ENCODE measurements at places on chromosomes 3 and 15.

- DNase-seq = no peak
These were observed 14.1 kb downstream of the LACTB start for GRCh38 chr15:63135804-63136203.

DNA sequence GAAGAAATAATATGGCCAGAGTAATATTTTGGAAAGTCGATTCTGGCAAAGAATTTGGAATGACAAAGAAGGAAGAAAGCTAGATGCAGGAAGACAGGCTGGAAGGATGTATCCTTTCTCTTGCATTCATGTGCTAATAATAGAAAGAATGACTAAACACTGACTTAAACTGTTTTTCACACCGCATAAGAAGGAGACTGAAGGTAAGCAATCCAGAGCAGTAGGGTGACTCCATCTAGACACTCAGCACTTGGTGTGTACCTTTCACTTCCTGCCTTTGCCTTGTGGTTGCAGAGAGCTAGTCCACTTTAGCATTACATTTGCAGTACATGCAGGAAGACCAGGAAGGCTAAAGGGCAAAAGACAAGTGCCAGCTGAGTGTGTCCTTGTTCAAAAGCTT lies 234.6 kb downstream of the RBMS3 start:
- DNase-seq = no peak

DNA sequence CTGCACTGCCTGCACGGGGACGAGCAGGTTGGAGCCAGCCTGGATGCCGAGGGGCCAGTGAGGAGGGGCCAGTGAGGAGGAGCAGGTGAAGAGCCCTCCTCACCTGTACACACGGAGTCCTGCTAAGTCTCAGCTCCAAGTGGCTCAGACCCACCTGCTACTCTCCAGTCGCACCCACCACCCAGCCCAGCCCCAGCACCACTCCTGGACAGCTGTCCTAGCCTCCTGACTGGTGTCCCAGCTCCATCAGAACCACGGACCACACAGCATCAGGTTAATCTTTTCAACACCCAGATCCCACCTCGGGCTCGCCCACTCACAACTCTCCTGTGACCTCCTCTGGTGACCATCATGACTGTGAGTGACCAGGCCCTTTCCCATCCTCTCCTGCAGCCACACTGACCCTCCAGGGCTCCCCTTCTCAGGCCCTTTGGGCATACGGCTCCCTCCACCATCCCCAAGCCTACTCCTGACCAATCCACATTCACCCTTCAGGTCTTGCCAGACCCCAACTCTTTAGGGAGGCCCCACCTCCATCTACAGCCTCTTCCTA lies 13.8 kb downstream of the EFCC1 start:
- DNase-seq = no peak

GRCh38 chr3:139935866-139936817 lies 1.2 kb downstream of the CLSTN2 start:
- DNase-seq = no peak

DNA sequence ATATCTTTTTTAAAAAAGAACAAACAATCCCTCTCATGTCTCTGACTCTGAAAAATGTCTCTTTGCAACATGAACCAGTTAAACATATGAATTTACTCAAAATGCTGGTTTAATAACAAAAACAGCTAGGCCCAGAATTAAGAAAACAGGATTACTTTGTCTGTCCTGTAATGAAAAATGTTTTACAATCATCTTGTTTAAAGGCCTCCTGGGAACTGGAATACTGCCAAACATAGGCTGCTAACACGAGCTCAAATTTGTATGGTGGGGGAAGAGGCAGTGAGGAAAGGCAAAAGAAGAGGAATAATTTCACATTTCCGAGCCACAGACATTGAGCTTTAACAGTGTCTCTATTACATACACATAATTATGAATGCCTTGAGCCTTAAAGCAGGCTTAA lies 61.7 kb upstream of the PPIB start:
- DNase-seq = no peak

- no peak for DNase-seq
These were observed 1.3 kb upstream of the ZXDC start for GRCh38 chr3:126477061-126477380.

DNA sequence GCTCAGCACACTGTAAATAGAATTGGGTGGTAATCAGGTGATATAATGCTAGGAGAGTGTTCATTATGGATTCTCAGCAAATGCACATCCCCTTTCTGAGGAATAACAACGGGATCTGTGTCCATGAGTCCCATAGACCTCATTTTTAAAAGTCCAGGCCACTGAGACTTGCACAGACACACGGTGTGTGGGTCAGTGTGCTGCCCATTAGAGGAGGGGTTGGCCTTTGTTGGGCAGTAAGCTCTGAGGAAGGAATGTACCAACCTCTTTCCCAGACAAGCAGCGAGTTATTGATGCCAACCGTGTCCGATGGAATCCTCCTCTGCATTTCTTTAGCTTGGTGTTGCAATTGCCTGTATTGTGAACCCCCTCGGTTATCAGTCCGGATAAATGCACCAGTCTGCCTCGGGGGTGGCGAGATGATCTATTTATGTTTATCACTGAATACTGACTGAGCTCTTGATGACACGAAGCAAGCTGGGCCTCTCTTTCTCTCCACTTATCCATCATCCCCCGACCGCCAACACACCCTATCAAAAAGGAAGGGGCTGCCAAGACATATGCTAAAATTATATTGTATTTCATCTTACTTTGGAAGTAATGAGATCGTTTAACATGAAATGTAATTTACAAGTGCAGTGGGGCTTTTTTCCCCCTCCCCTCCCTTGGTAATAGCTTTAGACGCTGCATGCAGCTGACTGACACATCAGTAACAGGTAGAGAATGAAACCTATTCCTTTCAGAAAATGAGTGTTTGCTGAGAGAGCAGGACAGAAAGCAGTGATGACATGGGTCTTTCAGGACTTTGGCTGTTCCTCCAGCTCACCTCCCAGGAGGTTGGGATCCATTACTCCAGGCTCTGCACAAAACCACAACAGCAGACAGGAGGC lies 126.6 kb upstream of the ST8SIA2 start:
- no peak for DNase-seq

- DNase-seq = no peak
These were observed 57.2 kb downstream of the CRTC3 start for GRCh38 chr15:90586948-90587347.

- DNase-seq = no peak
These were observed 178.6 kb upstream of the BHLHE40 start for GRCh38 chr3:4800595-4800994.

- DNase-seq = peak; percentile 12
These were observed 21.9 kb downstream of the HCN4 start for GRCh38 chr15:73346735-73347312.

- DNase-seq = no peak
These were observed 189.3 kb downstream of the NFKBIZ start for GRCh38 chr3:102038477-102039142.

DNA sequence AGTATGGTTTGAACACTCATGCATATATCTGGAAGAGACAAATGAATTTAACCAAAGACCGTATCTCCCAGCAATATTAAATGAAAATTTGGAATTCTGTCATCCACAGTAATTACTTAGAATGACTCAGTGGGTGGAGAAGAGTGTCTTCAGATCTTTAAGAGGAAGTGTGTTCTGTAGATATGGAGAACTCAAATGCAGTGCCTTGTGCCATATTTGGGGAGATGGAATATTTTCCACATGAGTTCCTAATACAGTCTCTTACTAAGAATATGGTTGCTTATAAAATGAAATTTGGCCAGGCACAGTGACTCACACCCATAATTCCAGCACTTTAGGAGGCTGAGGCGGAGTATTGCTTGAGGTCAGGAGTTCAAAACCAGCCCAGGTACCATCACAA lies 40.5 kb downstream of the ANO10 start:
- no peak for DNase-seq

DNA sequence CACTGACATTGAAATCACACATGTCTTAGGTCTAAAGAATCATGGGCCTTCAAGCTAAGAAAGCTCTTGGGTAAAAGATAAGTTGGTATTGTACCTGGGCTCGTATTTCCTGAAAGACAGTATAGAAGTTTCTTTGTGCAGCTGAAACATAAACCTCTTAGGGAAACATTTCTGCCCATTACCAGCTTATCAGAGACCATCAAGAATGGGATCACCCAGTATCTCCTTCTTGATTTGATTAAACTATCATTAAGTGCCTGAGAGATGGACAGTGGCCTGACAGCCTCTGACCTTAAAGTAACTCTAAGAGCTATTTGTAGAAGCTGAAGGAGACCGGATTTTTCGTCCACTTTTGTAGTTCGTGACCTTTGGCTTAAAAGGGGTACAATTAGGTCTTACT lies 265.3 kb downstream of the ERC2 start:
- DNase-seq = no peak

- DNase-seq = no peak
These were observed 27.7 kb upstream of the HYKK start for GRCh38 chr15:78479650-78480049.

DNA sequence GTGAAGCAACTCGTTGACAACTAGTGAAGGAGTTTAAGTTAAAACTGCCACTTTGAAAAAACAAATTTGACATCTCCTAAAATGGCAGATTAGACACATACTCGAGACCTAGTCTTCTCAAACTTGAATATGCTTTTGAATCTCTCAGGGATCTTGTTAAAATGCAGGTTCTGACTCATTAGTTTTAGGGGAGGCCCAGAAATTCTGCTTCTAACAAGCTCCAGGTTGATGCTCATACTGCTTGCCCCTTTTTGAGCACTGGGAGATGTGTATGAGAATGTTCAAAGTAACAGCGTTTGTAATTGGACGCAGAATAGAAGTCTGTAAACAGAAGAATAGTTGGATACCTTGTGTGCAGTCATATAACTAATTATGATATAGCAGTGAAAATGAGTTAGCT lies 1.6 kb downstream of the C3orf38 start:
- no peak for DNase-seq

- no peak for DNase-seq
These were observed 42.7 kb downstream of the HES1 start for GRCh38 chr3:194178669-194179068.

DNA sequence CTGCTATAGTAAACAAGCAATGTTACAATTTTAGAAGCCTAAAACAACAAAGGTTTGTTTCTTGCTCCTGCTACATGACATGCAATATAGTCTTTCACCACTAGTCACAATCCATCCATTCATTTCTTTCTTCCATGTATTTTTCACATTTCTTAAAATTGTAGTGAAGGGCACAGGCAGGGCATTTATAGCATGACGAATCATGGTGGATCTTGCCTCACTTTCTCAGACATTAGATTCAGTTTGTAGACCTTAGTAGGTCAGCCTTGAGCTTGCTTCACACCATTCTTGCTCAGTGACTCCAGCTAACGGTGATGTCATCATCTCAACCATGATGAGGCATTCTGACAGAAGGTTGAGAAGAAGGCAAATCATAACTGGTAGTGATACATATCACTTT lies 546.8 kb downstream of the TBL1XR1 start:
- no peak for DNase-seq

Data from activated CD8-positive, alpha-beta memory T cell treated with anti-CD3 and anti-CD28 coated beads for 48 hours (primary cell).